Psoas muscle (tissue), 8 donors: ENCODE measurements at places on chromosomes 4 and X. TPM values are rescaled to one million over a fixed set of nuclear protein-coding genes. Genes with fewer than 3 reads are reported as not detected.

GRCh38 chrX:9890681-9891091 is 76.5 kb upstream of the CLDN34 start:
- no peak for DNase-seq

DNA sequence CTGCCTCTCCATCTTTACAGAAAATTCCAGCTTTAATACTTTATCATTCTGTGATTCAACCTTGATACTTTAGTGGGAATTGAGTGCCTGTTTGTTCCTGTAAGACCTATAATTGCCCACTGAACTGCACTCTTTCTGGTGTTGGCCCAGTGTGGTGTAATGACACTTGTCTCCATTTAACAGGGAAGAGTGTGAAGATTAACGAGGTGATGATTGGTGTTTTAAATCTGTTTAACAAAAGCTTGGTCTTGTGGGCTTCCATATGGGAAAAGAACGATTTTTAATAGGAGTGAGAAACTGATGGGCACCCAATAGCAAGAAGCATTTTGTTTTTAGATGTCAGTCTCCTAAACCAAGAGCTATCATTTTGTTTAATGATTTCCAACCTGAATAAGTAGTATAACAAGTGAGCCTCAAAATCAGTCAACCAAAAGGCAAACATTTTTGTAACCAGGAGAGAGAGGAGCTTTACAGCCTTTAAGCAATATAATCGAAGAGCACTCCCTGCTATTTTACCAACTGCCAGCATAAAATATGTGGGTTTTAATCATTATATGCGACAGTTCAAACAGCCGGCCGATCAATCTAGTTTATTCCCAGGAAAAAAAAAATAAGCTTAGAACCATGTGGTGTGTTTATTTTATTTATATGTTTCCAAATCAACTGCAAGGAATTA is 50.2 kb downstream of the SUPT20HL1 start:
- DNase-seq = no peak

DNA sequence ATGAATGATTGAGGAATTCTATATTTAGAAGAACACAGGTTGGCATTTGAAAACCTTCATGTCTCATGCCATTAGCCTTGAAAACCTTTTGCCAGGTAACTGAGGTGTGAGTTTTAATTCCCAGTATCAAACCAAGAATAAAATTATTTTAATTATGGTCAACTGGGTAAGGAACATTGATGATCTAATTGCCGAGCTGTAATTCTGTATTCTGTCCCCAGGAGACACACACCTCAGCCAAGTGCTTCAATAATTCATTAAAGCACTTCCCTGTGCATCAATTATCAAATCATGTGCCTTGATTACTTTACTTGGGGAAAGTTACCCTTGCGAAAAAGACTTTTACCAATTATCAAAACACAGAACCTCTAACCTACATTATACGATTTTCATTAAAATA is 331.9 kb upstream of the GALNT7 start:
- no peak for DNase-seq

DNA sequence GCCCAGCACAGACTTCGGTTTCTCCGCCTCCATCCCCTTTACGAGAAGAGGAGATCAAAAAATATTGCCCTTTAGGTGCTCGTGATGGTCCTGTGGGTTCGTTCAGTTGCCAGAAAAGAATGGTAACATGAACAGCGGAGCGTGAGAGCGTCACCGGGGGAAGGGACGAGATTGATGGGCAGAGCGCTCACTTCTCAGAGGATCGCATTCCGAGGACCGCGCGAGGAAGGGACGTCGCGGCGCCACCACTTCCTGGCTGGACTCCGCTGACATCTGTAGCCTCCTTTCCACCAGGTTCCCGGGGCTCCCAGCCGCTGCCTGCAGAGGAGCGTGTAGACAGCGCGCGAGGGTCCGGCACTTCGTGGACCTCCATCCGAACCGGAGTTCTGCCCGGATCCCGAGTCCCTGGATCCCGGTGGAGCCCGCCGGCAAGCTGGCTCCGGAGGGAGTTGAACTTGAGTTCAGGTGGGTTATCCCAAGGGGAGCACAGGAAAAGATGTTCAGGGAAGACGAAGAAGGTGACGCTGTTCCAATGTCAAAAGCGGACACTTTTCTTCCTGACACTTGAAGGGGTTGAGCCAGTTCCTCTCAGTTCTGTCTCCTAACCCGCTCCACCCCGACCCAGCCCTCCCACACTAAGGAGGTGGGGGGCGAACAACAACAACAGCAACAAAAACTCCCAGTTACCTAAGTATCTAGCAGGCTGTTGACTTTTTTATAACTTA is 484 bp downstream of the GALNTL6 start:
- DNase-seq = no peak

GRCh38 chr4:183374950-183375555 is 52.8 kb upstream of the CLDN24 start:
- DNase-seq = no peak

- no peak for DNase-seq
Observed at GRCh38 chr4:1122505-1122904, 9.1 kb upstream of the RNF212 start.

- DNase-seq = no peak
Observed at GRCh38 chr4:74962584-74962983, 29.7 kb downstream of the PARM1 start.

- no peak for DNase-seq
Observed at GRCh38 chr4:40788331-40788730, 38.6 kb downstream of the NSUN7 start.

DNA sequence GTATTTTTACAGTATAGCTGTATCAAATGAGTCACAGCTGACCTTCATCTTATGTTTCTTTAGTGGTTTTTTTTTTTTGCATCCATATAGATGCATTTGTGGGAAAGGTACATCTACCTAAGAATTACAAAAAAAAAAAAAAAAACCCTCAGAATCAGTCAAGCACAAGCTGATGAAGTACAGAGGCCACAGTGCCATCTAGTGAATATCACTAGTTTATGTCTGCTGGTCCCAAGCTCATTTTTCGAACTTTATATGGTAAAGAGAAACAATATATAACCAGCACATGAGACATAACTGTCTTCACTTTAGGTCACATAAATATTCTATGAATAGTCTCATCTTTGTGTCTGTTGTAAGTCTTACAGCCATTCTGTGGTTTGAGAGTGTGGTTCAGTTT is 220.1 kb downstream of the DLG3 start:
- no peak for DNase-seq

DNA sequence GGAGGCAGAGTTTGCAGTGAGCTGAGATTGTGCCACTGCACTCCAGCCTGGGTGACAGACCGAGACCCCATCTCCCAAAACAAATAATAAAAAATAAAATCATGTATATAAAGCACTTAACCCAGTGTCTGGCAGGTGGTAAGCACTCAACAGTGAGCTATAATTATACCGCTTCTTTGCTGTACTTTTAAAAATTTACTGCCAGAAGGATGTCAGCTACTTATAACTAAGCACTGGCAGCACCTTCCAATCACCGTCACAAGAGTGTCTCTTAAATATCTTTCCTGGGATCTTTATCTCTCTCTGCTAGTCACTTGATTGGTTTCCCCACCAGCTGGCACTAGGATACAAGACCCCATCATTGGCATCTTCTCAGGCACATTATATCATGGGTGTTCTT is 53.9 kb upstream of the DAPP1 start:
- no peak for DNase-seq

SPCS3 gene
- polyA plus RNA-seq = 20.8 TPM

DMRTC1 gene
- polyA plus RNA-seq = not detected

EVC gene
- polyA plus RNA-seq = 0.91 TPM

NEIL3 gene
- not detected for polyA plus RNA-seq

MFAP3L gene
- 4.2 TPM for polyA plus RNA-seq

RS1 gene
- not detected for polyA plus RNA-seq
